ENCODE measurements at places on chromosomes 13 and 19.

GRCh38 chr13:33679658-33680012, 138.3 kb upstream of the RFC3 start:
- DNase-seq = no peak

- DNase-seq = no peak
Measured at GRCh38 chr19:38737921-38738737, 6.1 kb downstream of the CAPN12 start.

GRCh38 chr13:31663880-31664585, 75.3 kb upstream of the RXFP2 start:
- DNase-seq = peak; percentile 82

GRCh38 chr13:108332791-108333190, 63.3 kb downstream of the TNFSF13B start:
- DNase-seq = no peak

DNA sequence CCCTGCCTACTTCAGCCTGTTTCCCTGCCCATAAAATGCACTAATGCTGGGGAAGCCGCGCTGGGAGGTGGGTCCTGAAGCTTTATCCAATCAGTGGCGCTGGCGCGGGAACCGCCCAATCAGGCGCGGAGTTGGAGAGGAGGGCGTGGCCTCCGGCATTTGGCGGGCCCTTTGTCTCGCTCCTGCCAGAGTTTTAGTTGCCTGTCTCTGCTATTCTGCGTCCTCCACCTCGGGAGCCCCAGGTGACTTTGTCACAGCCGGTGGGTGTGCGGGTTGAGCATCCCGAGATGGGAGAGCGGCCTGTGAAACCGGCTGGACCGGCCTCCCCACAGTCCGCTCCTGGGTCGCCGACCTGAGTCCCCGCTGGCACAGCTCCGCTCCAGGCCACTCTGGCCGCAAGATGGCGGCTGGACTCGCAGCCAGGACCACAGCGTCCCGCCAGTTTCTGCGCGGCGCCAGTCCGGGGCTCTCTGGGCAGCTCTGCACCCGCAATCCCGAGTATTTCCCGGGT, 30.7 kb upstream of the ZNF429 start:
- DNase-seq = peak; percentile 92

DNA sequence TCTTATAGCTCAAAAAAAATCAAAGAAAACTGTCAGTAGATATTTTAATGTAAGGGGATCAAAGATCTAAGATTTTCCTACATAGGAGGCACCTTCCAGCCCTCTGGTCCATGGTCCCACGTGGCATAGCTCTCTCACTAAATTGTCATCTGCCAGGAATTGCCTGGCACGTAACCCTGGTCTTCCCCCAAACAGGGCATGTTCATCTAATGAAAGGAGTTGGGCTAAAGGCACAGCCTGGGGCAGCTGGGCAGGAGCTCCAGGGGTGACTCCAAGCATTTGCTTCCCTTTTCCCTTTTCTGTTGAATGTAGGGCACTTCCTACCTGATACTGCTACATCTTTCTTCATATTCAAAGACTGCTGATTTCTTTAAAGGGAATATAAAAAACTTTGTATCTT, 148.7 kb downstream of the COL4A1 start:
- DNase-seq = no peak

- DNase-seq = no peak
Measured at GRCh38 chr13:35499196-35499662, 22.7 kb upstream of the MAB21L1 start.

DNA sequence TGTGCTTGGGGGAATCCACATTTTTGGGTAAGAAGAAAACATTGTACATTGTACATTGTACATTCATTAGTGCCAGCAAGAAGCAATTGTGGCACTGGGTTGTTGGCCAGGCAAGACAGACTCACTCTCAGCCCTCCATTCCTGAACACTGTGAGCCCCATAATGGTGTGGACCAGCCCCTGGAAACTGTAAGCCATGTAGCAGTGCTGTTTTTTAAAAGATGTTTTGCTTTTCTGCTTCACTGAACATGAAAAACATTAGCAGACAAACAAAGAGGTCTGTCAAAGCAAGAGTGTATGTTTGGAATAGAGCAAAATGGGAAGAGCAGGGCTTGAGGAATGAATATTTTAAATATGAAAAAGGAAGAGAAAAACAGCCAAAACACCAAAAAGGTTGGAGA, 39.1 kb upstream of the IL17D start:
- no peak for DNase-seq

DNA sequence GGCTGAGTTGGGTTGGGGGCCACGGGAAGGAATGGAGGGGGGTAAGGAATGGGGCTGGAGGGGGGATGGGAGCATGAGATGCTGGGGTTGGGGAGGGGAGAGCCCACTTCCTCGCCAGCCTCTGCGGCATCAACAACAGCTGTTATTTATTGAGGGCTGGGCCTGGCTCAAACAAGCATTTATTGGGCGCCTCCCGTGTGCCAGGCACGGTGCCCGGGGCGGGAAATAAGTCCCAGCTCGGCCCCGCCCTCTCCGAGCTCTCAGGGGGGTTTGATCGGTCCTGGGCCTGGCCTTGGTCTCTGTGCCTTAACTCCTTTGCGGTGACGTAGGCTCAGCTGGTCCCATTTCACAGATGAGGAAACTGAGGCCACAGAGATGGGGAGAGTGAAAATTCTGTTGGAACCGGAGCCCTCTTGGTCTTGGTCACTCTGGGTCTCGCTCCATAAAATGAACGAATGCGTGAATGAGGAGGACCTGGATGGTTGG, 919 bp upstream of the ADAMTS10 start:
- DNase-seq = peak; percentile 59

DNA sequence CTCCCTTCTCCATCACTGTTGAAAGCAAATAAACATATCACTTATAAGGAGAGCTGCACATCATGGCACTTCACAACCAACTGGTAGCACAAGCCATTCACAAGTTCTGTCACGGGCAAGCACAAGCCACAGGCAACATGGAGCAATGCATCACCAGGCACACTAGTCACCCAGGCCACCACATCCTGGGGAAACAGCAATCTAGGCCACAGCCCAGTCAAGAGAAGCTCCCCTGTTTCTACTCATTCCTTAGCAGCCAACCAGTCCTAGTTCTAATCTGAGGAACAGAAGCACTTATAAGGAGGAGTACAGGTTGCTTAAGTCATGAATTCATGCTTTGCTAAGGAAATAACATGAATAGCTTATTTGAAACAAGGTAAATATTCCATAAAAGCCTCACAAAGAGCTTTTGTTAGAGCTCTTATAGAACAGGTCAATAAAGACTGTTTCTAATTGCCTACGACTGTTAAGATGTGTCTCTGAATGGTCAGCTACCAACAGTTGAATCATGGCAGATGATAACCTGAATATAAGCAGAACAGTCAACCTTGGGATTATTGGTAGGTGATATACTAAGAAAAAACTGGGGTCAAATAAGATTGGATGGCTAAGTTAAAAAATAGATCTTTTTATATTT, 169.0 kb downstream of the TBC1D4 start:
- no peak for DNase-seq

GRCh38 chr19:49201042-49201441, 43.5 kb downstream of the TRPM4 start:
- no peak for DNase-seq

- DNase-seq = peak; percentile 65
Measured at GRCh38 chr19:17235300-17235970, 9.4 kb downstream of the OCEL1 start.

GRCh38 chr13:98397221-98397620, 179.7 kb downstream of the STK24 start:
- DNase-seq = no peak

- no peak for DNase-seq
Measured at GRCh38 chr13:33657274-33657673, 160.7 kb upstream of the RFC3 start.

GRCh38 chr13:34546344-34547250, 395.5 kb upstream of the NBEA start:
- DNase-seq = no peak

DNA sequence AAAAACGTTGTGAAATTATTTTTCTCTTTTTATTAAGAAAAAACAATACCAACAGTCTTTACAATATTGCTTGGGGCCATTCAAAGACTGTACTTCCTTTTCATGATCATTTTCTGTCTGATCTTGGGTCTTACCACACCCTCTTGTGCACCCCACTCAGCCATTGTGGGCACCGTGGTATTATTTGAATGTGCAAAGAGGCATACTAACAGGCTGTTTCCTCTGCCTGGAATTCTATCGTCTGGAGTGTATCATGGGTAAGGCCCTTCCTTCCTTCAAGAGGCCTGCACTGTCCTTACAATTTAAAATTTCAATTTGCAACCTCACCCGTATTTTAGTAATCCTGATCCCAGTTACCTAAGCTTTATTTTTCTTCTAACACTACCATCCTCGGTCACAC, 76.5 kb downstream of the FGF14 start:
- no peak for DNase-seq

GRCh38 chr19:30017172-30017571, 75.1 kb downstream of the URI1 start:
- no peak for DNase-seq

DNA sequence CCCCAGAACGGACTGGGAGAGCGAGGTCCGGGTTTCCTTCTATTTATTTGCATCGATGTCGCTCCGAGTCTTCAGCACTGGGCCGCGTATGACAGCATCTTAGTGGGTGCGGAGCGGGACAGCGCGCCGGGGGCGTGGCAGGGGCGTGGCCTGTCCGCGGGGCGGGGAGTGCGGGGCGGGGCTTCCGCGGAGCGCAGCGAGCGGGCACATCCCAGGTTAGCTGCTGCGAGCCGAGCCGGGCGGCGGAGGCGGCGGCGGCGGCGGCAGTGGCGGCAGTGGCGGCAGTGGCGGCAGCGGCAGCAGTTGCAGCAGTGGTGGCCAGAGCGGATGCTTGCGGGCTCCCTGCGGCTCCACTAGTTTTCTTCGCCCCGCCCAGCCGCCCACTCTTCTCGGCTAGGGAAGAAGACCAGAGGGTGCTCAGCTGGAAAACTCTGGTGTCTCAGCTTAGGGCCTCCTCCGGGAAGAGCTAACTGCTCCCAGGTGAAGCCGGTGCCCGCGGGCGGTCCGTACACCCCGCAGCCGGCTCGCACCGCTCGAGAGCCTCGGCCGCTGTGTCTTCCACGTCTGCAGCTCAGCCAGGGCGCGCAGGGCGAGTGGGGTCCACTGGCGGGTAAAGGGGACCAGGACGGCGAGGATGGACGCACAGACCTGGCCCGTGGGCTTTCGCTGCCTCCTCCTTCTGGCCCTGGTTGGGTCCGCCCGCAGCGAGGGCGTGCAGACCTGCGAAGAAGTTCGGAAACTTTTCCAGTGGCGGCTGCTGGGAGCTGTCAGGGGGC, at the start of gene GPC5:
GPC5 (plus strand) TSS at position 209 of the 776 bp plus-strand sequence.
- peak; percentile 76 for DNase-seq

DNA sequence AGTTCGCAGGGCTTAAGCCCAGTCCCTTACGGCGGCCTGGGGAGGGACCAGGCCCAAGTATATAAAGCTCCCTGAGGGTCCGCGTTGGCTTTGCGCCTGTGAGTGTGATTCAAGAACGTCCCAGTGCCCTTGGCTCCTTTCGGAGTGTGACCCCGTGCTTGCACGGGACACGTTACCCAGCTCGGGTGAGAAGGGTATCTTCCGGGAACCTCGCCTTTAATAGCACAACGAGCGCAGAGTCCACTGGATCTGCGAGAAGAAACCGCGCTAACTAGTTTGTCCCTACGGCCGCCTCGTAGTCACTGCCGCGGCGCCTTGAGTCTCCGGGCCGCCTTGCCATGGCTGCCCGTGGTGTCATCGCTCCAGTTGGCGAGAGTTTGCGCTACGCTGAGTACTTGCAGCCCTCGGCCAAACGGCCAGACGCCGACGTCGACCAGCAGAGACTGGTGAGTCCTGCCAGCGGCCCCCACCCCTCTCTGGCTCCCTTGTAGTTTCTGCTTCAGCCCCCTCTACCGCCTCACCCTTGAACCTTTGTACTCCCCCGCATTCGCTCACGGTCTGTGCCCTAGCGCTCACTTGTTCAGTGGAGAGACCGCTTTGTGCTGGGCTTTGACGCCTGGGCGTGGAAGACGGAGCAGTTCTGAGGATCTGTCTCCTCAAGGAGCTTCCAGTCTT, at the start of gene DNAJC15:
DNAJC15 (plus strand) TSS at position 298 of the 675 bp plus-strand sequence; CDS start at position 339, 41 bp downstream.
- DNase-seq = peak; percentile 91

DNA sequence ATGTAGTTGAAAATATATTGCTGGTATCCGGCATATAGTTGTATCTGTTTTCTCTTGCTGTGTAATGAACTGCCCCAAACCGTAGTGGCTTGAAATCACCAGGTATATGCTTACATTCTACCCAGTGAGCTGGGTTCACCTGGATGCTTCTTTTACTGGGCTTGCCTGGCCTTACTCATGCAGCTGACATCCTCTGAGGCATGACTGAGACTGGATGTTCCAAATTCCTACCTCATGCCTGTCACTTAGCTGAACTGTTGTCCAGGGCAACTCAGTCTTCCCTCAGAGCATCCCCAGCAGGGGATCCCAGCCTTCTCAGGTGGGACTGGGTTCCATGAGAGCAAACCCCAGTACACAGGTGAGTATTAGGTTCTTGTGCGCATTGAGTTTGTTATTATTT, 66.8 kb downstream of the IFT88 start:
- DNase-seq = no peak

DNA sequence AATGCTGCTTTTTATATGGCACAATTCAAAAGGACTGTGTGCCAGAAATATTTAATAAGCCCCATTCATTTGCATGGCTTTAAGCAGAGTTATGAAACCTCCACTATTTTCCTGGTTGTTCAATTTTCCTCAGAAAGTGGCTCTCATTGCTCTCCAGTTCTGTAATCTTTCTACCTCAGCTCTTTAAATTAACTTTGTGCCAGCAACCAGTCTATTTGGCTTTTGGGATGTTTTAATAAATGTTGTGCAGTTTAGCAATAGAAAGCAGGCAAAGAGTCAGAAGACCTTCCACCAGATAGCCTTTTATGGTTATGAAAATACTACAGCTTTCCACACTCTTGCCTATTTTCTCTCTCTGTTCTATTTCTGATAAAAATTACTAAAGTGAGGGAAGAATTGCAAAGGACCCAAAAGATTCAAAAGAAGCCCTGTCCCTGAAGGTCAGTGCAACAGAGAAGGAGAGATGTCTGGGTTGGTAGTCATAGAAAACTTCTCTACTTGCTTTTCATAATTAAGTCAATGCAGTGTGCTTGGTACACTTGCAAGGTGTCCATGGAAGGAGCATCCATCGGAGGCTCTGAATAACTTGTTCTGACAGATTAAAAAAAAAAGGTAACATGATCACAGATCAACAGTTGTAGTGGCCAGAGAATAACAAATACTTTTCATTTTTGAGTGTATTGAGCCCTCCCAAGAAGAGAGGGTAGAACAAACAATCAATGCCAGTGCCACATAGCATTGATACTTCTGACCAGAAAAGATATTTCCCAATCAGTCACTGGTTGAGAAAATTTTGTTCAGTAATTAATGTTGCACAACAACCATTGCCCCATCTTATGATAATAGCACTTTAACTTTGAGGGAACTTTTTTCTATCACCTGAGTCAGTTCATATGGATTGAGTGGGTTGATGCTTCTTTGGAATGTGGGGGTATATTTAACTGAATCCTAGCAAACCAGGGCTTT, 48.4 kb upstream of the SPRY2 start:
- no peak for DNase-seq

DNA sequence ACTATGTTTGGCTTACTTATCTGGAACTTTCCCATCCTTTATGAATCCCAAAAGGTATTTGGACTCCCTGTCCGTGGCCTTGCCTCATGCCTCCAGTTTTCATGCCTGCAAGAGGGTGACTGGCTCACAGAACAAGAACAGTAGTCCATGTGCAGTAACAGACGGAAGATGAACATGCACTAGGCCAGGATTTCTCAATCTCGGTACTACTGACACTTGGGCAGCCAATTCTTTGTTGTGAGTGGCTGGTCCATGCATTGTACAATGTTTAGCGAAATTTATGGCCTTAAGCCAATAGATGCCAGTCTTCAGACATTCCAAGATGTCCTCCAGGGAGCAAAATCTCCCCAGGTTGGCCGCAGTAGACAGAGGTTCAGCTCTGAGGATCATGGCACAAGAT, 61.9 kb downstream of the DOCK9 start:
- DNase-seq = no peak

All from GM23338 (cell line).